ENCODE measurements at places on chromosomes 2 and 18.
A peak's percentile ranks its signal among the peaks of the same experiment; 100 is the strongest.

DNA sequence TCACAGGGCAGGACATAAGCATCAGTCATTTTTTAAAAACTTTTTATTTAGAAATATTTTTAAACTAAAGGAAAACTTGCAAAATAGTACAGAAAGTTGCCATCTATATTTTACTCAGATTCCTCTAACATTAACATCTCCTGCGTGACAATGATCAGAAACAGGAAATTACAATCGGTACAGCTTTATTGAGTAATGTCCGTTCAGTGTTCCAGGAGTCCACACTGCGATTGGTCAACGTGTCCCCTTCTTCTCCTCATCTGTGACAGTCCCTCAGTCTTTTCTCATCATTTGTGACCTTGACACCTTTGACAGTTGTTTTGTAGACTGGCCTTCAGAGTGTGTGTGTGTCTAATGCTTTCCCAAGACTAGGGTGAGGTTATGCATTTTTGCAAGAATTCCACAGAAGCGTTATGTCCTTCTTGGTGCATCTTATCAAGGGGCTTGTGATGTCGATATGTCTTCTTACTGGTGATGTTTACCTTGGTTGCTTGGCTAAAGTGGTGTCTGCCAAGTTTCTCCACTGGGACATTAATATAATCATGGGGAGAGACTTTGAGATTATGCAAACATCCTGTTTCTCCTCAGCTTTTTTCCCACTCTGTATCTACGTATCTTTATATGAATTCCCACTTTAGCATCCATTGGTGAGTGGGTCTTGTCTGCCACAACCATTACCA lies 21.4 kb upstream of the TMEM177 start:
- DNase-seq: no peak

DNA sequence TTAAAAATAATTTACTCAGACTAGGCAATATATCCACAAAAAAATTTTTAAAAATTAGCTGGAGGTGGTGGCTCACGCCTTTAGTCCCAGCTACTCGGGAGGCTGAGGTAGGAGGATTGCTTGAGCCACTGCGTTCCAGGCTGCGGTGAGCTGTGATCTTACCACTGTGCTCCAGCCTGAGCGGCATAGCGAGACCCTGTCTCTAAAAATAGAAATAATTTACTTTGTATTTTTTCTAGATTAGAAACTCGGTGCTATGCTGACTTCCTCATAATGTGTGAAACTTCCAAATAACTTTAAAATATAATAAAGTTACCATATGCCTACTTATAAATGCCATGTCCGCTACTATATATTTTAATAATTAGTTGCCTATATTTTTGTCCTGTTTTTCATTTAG lies 6.7 kb downstream of the PPIG start:
- no peak for DNase-seq

DNA sequence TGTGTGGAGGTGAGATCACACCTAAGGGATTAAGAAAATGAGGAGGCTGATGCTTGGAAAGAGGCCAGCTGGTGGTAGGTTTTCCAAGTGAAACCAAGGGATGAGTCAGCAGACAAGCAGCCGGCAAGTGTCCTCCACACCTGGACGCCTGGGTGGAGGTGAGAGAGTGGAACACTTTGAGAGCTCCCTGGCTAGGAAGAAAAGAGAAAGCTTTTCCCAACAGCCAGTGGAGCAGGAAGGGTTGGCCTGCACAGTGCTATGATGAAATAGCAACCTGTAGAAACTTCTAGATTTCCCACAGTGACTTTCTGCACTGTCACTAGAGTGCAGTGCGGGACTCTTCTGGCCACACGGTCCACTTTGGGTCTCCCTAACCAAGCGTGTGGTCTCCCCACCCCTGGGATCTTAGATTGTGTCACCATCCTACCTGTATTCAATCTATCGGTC lies 19.6 kb upstream of the IL37 start:
- DNase-seq: no peak

GRCh38 chr2:158733430-158733755 lies 61.7 kb upstream of the DAPL1 start:
- DNase-seq: no peak

DNA sequence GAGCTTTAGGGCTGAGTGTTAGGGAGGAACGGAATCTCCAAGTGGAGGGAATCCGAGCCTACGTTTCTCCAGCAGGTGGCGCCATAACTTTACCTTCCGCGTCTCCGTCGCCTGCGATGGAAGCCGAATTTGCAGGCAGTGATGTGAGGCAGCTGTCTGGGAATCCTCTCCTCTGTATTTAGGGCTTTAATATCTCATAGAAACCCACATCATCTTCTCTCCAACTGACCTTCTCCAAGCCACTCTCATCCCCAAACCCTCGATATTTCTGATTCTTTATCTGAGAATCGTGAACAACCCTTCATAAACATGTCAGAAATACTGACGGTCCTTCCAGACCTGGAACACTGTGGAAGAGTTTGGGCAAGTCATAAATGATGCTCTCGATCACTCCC lies 27.5 kb downstream of the SIX2 start:
- peak; percentile 86 for DNase-seq

- no peak for DNase-seq
Observed at GRCh38 chr18:23712445-23712844, 23.2 kb downstream of the LAMA3 start.

GRCh38 chr2:16665748-16666448 lies at the start of gene CYRIA:
Gene CYRIA (minus strand): TSS chr2:16665834. CDS start chr2:16588119, 77,715 bp downstream.
- DNase-seq: peak; percentile 67

- no peak for DNase-seq
Observed at GRCh38 chr2:233469261-233470010, 97.1 kb downstream of the USP40 start.

DNA sequence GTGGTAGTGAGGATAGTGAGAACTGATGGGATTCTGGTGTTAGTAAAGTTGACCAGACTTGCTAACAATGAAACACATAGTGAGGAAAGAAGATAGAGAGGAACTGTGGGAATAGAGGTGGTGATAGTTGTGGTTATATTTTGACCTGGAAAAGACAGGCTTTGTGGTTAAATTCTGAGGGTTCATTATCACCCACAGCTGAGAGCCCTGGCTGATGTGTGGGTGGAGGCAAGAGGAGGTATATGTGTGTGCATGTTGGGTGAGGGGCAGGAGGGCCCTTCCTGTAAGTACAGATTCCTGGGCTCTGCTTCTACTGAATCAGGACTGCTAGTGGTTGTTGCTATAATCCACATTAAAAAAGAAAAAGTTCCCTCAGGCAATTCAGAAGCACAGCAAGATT lies 26.2 kb upstream of the TMEM163 start:
- DNase-seq: no peak

DNA sequence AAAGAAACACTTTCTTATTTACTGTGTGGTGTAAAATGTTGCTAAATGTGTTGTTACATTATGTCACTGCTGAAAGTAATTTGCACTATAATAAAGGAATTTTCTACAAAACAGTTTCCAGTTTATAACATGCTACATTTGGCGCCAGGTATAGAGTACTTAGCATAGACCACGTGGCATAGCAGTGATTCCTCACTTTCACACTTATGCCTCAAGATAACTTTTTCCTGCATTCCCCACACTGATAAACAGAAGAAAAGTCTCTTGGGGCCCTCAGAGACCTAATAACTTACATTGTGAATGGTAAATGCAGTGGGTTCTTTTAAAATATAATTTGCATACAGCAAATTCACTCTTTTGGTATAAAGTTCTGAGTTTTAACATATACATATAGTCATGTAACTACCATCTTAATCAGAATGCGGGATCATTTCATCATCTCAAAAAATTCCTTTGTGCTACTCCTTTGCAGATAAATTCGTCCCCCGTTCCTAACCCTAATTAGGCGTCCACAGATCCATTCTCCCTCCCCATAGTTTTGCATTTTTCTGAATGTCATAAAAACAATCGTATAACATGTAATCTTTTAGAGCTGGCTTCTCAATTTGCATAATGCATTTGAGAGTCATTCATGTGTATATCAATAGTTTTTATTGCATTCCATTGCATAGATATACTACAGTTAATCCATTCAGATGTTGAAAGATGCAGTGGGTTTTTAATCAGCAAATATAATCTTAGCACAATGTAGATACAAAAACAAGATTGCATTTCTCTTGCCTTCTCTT lies 7.5 kb downstream of the LGALSL start:
- DNase-seq: no peak

DNA sequence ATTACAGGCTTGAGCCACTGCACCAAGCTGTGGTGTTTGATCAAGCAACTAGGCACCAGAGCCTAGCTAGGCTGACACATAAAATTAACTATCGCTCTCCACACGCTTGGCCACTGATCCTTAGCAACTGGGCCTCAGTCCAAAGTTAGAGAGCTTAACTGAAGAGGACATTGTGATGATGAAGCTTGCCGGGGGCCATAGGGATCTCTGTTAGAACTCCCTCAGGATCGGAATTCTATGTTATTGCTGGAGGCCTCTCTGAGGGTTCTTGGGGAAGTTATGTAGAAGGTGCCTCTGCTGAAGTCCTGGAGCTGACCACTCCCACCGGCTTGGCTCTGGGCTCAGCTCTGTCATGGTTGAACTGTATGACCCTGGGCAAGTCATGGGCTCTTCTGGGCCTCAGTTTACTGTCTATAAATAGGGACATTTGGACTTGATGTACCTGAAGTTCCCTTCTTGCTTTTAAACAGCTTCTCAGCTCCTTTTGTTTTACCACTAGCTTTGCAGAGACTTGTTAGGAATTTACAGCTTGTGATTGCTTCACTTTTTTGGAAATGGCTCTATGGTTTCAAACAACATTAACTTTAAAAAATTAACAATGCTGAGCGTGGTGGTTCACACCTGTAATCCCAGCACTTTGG lies 44.1 kb downstream of the GATA6 start:
- peak; percentile 27 for DNase-seq

DNA sequence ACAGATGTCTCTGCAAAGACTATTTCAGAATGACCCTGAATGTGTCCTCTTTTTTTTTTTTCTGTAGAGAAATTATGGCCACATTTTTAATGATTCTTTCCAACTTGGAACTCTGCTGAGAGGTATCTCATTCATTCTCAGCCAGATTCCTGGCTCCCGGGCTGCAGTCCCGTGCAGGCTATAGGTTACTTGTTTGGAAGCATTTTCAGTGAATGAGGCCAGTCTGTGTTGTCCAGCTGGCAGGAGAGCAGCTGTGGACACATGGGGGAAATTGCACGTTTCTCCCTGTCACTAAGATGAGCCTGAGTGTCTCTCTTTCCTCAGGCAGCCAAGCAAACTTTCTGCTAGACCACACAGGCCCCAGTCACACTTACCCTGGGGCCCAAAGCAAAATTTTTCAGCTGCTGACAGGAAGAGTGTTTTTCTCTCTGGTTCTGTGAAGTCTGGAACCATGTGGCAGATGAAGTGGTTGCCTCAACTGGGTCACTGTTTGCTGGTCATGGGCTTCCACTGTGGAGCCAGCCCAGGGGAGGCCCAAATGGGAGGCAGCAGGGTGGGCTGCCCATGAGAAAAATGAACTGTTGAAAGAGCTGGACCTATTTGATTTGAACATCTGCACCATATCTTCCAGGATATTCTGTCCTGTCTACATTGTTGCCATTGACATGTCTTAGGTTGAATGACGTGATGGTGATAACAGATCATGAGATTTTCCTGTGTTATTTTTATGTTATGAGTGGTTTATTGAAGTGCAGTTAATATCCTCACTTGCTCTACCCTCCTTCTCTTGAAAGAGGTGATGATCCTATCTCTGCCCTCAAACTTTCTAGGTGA lies 431.2 kb downstream of the LPIN1 start:
- peak; percentile 98 for DNase-seq

GRCh38 chr18:70154591-70155194 lies 50.8 kb downstream of the RTTN start:
- DNase-seq: no peak

GRCh38 chr18:48297139-48297538 lies 112.0 kb downstream of the ZBTB7C start:
- DNase-seq: no peak

DNA sequence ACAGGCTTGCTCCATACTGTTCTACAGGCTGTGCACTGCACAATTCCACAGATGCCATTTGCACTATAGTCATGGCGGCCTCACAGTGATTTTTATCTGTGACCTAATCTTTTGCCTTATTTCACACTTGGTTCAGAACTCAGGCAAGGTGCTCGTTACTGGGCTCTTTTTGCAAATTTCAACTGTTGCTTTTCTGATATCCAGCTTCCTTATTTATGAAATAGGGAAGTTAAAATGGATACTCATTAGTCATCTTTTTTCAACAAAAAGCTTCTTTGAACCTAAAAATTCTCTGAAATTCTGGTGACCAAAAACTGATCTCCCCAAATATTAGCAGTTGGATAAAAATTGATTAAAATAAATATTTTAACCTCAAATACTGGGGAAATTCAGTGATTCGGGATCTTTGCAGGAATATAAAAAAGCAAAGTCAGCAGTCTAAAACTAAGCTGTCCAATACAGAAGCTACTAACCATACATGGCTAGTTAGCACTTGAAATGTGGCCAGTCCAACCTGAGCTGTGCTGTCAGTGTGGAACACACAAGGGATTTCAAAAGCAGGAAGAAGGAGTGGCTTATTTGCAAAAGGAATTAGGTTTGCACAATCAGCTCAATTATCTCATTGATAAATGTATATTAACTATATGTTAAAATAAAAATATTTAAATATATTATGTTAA lies 134.4 kb downstream of the COL4A4 start:
- no peak for DNase-seq

GRCh38 chr2:489084-489483 lies 188.1 kb downstream of the TMEM18 start:
- no peak for DNase-seq
